ENCODE measurements at places on chromosomes 6 and 20. TPM values are rescaled to one million over a fixed set of nuclear protein-coding genes. Genes with fewer than 3 reads are reported as not detected.

- no peak for DNase-seq
These were observed 179.0 kb upstream of the CST7 start for GRCh38 chr20:24769878-24770627.

GRCh38 chr6:72828904-72829303 is 207.0 kb downstream of the KCNQ5 start:
- DNase-seq = no peak

GRCh38 chr6:52284131-52284459 is 447 bp downstream of the MCM3 start:
- peak; percentile 21 for DNase-seq

DNA sequence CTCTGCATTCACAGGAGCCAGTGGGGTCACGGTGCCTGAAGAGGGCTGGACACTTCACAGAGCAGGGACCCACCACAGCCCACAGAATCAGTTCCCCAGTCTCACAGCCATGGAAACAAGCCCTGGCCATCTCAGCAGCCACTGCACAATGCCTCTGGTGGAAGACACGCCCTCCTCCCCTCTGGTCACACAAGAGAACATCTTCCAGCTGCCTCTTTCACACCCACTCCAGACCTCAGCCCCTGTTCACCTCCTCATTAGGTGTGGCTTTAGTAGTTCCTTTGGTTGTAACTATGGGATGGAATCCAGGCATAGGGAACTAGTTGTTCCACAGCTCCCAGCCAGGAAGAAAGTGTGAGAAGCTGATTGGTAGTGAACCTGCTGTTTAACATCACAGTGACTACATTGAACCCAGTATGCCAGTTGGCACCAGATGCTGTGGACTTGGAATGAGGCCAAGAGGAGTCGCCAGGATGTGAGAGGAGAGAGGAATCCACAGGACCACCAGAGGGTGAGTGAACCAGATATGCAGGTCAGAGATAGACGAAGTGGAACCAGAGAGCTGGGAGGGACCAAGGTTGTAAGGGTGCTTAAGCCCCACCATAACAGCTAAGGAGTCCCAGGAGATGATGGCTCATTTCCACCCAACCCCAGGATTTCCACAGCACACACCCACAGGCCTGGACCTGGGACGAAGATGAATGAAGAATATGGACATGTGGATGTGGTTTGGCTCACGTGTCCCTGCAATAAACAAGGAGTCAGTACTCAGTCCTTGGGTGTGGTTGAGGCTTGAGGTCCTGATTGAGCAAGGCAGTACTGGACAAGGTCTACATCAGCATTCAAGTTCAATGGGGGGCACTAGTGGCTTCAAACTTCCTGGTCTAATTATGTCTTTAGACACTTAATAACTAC is 8.8 kb upstream of the BTN3A3 start:
- DNase-seq = no peak

GRCh38 chr6:106097411-106098231 is 11.5 kb downstream of the PRDM1 start:
- DNase-seq = peak; percentile 53

GRCh38 chr20:23106271-23106851 is 20.2 kb upstream of the CD93 start:
- no peak for DNase-seq

GRCh38 chr6:133368664-133369063 is 127.5 kb downstream of the EYA4 start:
- DNase-seq = no peak

DNA sequence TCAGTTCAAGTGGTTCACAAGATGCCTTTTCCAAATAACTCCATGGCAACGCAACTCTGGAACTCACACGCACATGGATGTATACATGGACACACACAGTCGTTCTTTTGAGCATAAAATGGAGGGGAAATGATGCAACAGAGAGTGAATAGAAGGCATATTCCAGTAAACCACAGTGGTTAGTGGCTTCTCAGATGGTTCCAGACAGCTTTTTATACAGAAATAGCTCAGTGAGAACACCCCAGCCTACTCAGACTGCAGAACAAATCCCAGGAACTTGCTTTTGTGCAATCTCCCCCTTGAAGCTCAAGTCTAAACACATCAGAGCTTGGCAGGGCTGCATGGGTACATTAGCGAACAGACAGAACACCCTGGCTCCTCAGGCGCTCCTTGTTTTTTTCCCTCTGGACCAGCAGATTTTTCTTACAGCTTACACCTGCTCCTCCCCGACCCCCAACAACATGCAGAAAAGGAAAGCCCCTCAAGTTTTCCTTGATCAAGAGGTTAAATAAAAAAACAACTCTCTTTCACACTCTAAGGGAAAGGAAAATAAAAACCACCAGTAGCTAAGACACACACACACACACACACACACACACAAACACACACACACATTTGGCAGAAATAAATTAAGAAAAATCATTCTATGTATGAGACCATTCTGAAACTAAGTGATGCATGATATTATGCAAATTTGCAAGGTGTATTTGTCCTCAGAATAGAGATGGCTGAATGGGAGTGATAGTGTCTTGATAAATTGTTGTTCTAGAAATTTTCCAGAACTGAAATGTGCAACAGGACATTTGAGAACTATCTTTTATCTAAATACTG is 51.2 kb upstream of the RANBP9 start:
- DNase-seq = peak; percentile 33

DNA sequence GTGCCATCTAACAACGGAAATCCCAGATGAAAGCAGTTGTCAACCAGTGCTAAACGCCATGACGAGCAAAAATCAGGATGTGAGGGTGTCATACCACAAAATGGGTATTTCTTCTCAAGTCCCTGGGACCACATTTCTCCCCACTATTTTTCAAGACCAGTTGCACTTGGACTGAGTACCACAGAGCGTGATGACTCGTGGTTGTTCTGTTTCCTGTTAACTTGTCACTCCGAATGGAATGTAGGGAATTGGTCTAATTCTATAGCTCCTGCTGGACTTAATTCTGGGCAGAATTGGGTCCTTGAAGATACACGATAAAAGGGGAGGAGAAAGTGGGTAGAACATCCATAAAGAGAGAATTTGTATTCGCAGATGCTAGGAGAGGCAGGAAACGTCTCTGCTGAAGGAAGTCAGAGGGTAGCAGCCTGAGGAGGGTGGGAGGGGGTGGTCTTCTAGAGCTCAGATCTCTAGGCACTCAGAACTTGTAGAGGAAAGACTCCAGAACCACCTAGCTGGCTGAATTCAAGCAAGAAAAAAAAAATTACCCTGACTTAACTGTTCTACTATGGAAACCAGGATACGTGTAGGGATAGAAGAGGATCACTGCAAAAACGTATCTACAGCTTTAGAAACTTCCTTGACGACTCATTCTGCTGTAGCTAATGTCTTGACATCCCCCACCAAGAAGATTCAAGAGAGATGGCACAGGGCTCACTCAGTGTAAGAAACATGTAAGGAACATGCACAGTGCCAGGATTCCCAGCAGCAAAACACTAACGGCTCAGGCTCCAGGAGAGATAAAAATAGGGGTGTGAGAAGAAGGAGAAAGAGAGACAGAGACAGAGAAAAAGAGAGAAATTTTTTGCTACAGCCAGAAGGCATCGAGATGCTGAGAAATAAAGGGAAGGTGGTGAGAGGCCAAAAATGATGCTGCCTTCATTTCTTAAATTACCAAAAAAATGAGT is 494.7 kb downstream of the CD83 start:
- no peak for DNase-seq

GRCh38 chr6:10250655-10251220 is 164.1 kb downstream of the TFAP2A start:
- DNase-seq = no peak

DNA sequence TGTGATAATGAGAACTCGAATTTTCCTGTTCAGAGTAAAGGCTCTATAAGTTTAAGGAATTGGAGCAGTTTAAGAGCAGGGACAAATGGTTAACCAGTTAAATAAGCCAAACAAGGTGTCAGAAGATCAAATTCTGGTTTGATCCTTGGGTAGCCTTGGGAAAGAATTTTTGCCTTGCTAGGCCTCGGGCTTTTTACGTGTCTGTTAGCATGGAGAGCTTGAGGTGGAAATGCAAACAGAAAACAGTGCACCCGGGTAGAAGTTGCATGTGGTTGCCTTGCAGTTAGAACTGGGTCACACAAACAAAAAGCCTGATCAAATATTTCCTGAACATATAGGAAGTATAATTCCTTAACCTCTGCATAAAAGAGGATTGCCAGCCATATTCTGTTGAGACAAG is 58.3 kb downstream of the RIN2 start:
- no peak for DNase-seq

DNA sequence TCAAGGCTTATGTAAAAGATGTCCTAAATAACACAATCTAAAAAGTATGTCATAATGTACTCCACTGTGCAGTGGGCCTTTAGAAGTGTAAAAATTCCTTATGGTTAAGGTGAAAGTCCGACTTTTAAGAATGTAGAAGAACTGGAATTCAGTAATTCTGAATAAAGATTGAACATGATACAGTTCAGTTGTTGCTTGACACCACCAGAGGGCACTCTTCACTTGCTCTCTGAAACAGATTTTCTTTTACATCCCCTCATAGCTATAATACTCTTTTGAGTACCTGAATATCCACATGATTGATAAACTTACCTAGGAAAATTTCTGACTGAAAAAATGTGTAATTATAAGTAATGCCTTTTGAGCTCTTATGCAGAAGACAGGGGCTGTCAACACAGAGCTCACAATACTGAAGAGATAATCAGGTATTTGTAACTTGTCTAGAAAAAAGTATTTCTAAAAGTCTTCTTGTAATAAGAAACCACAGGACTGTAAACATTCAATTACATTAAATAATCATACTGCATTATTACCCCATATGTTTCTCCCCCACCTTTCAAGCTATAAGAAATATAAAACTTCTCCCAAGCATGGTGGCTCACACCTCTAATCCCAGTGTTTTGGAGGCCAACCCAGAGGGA is 92.1 kb downstream of the POPDC3 start:
- DNase-seq = peak; percentile 62

DNA sequence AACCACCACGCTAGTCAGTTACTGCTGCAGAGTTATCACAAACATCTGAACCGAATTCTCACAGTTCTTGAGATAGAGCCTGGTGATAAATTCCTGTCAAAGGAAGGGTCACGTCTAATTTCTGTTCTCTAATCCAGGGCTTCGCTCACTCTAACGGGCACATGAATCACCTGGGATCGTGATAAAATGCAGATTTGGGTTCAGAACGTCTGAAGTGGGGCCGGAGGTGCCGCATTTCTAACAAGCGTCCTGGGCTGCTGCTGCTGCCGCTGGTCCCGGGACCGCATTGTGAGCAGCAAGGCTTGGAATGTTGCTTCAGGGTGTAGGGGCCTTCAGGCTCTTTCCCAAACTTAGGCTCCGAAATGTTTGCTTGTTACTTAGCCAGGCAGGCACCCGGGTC is 264.1 kb downstream of the CDC5L start:
- no peak for DNase-seq

DNA sequence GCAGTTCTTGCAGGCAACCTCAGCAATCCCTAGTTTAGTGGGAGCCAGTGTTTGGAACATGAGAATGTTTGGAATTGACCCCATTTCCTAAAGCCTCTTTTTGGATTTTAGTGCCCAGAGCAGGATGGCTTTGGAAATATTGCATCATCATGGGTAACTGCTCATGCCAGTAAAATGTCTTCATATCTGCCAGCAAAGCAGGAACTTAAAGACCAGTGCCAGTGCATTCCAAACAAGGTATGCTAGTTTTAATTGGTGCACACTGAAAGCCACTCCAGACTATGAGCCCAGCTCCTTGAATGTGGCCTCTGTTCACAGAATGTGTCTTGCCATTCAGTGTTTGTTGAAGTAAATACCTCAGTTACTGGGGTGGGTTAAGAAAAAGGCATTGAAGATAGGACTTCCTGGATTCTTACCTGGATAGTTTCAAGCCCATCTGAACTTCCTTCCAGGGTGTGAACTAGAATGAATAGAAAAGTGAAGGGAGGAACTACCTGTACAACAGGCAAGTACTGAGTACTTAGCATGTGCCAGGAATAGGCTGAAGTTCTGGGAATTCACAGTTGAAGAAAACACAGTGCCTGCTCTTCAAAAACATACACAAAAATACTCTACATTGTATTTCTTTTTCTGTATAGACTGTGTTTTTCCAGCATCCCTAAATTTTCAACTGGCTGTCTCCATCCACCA is 70.5 kb downstream of the COL19A1 start:
- DNase-seq = peak; percentile 64

- no peak for DNase-seq
These were observed 124.1 kb upstream of the RIN2 start for GRCh38 chr20:19633985-19634384.

DNA sequence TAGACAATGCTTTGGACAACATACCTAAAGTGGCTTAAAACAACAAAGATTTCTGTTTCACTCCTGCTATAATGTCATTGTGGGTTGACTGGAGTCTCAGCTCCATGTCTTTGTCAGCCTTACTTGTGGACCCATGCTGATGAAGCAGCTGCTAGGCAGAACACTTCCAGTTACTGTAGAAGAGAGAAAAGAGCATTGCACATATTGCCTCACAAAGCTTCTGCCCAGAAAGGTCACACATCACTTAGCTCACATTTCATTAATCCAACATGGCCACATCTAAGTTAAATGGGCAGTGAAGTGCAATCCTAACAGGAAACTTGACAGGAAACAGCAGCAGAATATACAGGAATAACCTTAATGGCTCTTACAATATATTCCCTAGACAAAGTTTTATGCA is 480.5 kb upstream of the HTR1E start:
- DNase-seq = no peak

GRCh38 chr6:79134699-79135474 is 56.8 kb upstream of the PHIP start:
- DNase-seq = no peak

DNA sequence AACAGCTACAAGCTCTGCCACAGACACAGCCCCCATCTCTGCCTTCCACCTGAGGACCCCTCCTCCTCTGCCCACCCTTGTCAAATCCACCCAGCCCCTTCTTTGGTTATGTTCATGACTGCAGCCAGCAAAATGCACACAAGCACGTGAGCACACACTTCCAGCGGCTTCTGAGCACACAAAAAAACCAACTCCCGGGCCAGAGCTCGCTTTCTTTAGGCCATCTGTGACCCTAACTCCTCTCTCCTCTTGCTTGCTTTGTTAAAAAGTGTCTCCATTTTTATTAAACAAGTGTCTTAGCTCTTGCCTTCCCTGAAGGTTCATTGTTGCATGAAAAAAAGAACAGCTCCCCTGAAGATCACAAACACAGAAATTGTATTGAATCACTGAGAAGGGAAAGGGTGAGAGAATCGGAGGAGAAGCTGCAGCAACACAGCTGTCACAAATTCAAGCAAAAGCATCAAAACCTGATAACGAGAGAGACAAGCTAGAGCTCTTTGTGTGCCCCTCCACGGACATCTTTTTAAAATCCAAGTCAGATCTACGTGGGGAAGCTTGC is 142.1 kb downstream of the CD83 start:
- no peak for DNase-seq

- no peak for DNase-seq
These were observed 242.0 kb upstream of the TBX18 start for GRCh38 chr6:85006362-85006761.

The ULBP3 gene
- total RNA-seq = not detected

The CD40 gene
- 16.9 TPM for total RNA-seq

The CST2 gene
- total RNA-seq = not detected

The PYGB gene
- 231 TPM for total RNA-seq

The TBX18 gene
- total RNA-seq = 0.05 TPM

The BMP5 gene
- total RNA-seq = 2.1 TPM

The FUT9 gene
- 1.2 TPM for total RNA-seq

The ENPP5 gene
- total RNA-seq = 90.1 TPM

The RAMACL gene
- 1.1 TPM for total RNA-seq

The FAM184A gene
- total RNA-seq = 7.6 TPM

Measured in prostate gland (tissue), 2 donors.